ENCODE measurements at places on chromosomes 2 and 18. TPM values are rescaled to one million over a fixed set of nuclear protein-coding genes. Genes with fewer than 3 reads are reported as not detected.

Gene DUSP19
- 1.1 TPM for polyA plus RNA-seq

DNA sequence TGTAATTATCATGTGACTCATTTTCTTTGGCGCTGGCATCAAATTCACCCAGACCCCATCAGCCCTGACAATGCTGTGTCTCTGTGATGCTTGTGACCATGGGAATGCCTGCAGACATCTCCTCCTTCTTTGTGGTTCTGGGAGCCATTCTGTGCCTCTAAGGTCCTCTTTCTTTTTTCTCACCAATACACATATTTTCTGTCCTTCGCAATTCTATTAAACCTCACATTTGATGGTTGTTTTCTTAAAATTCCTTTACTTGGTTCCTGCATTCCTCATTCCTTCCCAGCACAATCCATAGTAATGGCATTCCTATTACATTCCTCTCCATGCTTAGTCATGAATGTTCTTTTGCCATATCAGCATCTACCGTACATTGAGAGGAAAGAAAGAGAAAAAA is 375.3 kb downstream of the PIK3C3 start:
- DNase-seq, result no peak
- H3K4me1 ChIP-seq, result no peaks in the 10 kb centered on the region
- no peaks in the 10 kb centered on the region for H3K36me3 ChIP-seq
- no peaks in the 10 kb centered on the region for H3K27me3 ChIP-seq
- H3K27ac ChIP-seq, result no peak overlapping the region
- no peak overlapping the region for H3K4me3 ChIP-seq

DNA sequence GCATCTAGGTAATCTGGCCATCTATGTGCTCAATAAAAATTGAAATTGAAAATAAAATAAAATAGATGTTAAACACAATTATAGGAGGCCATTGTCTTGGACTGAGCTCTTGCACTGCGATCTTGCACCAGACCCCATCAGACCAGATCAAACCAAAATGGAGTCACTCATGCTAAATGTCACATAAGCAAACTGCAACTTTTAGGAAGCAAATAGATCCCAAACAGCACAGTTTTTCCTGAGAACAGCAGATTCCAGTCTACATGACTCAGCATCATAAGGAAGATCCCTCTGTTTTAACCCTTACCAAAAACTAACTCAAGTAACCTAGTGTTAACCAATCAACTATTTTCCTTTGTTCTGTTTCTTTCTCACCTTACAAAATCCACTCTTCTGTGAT is 57.7 kb upstream of the LRP1B start:
- H3K27me3 ChIP-seq, result no peaks in the 10 kb centered on the region
- peaks cover 21% of the 10 kb centered on the region for H3K4me1 ChIP-seq
- no peaks in the 10 kb centered on the region for H3K36me3 ChIP-seq
- no peak overlapping the region for H3K4me3 ChIP-seq
- peak; percentile 5 for DNase-seq

DNA sequence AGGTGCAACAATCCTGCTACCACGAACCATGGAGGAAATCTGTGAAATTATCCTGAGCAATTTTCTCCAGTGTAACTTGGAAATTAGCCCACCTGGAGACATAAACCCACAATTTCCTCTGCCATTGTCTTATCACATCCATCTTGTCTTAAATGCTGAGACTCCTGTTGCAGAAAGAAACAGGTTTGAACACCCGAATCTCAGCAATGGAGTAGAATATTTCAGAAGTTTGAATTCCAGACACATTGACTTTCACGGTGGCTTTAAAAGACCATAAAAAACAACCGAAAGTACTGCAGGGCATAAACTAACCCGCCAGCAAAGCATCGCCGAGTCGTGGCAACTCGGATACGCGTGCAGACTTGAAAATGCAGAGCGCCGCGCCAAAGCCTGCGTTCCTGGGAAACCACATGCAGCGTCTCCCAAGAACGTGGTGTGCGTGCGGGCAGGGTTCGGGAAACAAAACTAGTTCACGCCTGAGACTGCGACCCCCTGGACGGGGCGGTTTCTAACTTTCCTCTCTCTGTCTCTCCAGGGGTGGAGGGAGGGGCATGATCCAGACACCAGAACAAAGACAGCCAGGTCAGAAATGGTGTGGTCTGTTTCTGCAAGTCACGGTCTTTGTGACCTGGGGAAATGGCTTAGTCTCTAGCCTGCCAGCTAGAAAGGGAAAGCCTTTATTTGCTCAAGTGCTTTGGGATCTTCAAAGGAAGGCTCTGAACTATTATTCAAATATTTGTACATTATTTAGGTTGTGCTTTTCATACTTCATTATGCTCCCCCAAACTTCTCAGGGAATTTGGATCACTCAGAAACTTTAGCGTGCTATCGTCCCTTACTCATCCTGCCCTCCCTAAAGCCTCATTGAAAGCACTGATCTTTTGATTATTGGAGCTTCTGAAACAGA is 26.9 kb upstream of the KCTD1 start:
- peaks cover 21% of the 10 kb centered on the region for H3K27me3 ChIP-seq
- DNase-seq, result peak; percentile 79
- peaks cover 7% of the 10 kb centered on the region for H3K4me1 ChIP-seq
- peak overlapping the region; percentile 66 for H3K4me3 ChIP-seq

Gene IGFBP5
- 37.9 TPM for polyA plus RNA-seq

DNA sequence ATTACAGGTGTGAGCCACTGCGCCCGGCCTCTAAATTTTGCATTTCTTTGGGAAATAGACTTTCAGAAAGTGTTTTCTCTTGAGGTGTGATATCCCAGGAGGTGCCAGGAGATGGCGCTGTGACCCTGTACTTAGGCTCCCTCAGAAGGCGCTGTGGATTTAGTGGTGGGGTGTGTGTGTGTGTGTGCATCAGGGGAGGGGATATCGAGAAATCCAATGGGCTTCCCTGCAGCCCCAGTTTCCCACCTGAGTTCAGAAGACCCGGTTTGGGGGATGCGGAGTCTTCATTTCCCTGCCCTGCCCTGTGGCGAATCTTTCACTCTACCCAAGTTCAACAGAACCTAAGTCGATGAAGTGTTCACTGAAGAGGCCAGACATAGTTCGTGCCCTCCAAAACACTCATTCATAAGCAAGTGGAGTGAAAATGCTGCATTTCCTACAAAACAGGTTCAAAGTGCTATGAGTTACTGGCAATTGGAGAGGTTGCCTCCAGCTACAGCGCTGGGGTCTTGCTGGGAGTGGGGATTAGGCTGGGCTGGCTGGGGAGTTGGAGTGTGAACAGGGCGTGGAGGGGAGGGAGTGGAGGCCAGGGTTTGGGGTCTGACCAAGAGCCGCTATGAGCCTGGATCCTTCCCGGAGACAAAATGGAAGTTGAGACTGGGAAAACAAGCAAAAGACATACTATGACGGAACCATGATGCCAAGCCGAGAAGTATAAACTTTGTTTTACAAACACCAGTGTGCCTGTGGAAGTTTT is 6.5 kb upstream of the WNT6 start:
- peaks cover 7% of the 10 kb centered on the region for H3K27me3 ChIP-seq
- DNase-seq, result peak; percentile 69
- H3K4me1 ChIP-seq, result no peaks in the 10 kb centered on the region
- H3K27ac ChIP-seq, result no peak overlapping the region
- no peaks in the 10 kb centered on the region for H3K36me3 ChIP-seq

GRCh38 chr2:216555274-216555673 is 56.6 kb downstream of the RPL37A start:
- H3K36me3 ChIP-seq, result no peaks in the 10 kb centered on the region
- H3K4me3 ChIP-seq, result no peak overlapping the region
- H3K4me1 ChIP-seq, result peaks cover 69% of the 10 kb centered on the region

DNA sequence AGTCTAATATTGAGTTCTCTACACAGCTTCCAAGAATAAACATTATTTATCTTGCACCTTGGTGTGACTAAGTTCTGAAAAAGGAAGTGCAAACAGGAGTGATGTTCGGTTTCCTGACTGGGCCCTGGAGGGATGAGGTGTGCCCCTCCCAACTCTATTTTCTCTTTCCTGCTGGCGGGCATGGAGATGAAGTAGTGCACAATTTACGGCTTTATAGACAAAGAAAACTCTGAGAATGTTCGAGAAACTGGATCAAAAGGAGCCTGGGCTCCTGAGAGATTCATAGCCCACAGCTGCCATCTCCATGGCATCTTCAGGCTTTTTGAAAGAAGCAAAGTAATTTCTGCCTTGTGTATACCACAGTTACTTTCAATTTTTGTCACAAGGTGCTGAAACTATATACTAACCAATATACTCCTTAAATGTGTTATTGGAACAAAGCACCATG is 22.3 kb downstream of the LRATD1 start:
- H3K4me3 ChIP-seq, result no peak overlapping the region
- H3K27me3 ChIP-seq, result no peaks in the 10 kb centered on the region
- DNase-seq, result no peak
- H3K4me1 ChIP-seq, result no peaks in the 10 kb centered on the region
- no peak overlapping the region for H3K27ac ChIP-seq

- peak; percentile 65 for DNase-seq
- H3K27me3 ChIP-seq, result no peaks in the 10 kb centered on the region
- peaks cover 16% of the 10 kb centered on the region for H3K36me3 ChIP-seq
- H3K27ac ChIP-seq, result no peak overlapping the region
- H3K4me1 ChIP-seq, result no peaks in the 10 kb centered on the region
These were observed 82.7 kb downstream of the ORC4 start for GRCh38 chr2:147937744-147938349.

- peaks cover 30% of the 10 kb centered on the region for H3K4me1 ChIP-seq
- H3K36me3 ChIP-seq, result peaks cover 43% of the 10 kb centered on the region
- no peaks in the 10 kb centered on the region for H3K27me3 ChIP-seq
- DNase-seq, result peak; percentile 63
- no peak overlapping the region for H3K4me3 ChIP-seq
These were observed 41.0 kb downstream of the TMEM87B start for GRCh38 chr2:112096098-112096497.

DNA sequence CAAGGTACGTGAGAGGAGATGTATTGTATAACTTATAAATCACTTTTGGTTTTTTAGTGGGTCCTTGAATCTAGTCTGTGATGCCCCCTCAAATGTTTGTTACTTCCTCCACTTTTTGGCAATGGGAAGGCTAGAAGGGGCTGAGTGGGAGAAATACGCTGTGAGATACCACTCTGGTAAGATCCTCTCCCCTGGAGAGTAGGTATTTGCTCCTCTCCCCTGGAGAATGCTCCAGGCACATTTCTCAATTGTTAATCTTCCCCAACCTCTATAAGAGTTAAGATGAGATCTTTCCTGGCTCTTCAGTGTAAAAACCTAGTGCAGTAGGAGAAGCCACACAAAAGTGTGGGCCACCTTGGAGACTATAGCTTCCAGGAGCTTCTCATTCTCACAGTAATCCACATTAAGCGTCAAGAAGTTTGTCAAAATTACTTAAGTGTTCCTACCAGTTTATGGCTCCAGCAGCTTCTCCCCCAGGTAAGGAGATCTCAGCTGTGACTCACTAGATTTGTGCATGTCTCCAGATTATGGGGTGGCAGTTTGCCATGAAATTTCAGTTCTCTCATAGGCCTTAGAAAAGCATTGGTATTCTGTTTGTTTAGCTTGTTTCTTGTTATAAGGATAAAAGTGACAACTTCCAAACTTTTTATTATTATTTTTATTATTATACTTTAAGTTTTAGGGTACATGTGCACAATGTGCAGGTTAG is 182.6 kb downstream of the FSIP2 start:
- no peaks in the 10 kb centered on the region for H3K36me3 ChIP-seq
- no peaks in the 10 kb centered on the region for H3K4me1 ChIP-seq
- no peak for DNase-seq
- no peak overlapping the region for H3K4me3 ChIP-seq
- H3K27ac ChIP-seq, result no peak overlapping the region

DNA sequence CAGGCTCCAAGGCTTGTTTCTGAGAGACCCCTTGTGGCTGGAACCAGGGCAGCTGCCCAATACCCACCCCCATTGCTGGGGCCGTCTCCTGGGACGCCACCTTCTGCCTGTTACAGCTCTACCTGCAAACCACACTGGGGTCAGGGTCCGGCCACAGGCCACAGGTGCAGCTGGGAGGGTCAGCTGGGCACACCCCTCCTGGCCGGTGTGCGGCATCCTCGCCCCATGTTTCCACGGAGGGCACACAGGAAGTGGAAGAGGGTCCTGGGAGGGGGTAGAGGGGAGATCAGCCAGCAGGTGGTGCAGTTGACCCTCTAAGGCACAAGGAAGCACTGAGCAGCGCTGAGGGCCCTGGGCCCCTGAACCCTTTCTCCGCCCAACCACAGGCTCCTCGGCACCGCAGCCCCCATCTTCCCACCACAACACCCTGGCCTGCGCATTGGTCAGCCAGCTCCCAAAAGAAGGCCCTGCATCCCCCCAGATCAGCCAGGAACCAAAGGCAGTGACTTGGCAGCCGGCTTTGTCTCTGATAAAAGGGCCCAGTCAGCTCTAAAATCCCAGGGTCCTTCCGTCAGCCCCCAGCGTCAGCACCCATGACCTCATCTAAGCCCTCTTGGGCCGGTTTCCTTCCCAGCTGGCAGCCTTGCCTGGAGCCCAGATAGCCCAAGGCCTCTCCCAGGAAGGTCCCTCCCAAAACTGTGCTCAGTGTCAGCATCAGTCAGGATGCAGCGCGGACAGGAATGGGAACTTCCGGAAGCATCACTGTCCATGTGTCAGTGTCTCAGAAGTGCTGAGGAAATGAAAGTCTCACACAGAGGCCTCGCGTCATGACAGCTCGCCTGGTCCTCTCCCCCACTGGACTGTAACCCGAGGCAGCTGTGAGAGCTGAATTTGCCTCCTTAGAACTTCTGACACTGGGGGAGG is 1.7 kb downstream of the ERFE start:
- H3K36me3 ChIP-seq, result no peaks in the 10 kb centered on the region
- no peaks in the 10 kb centered on the region for H3K4me1 ChIP-seq
- DNase-seq, result no peak
- H3K4me3 ChIP-seq, result no peak overlapping the region
- H3K27ac ChIP-seq, result no peak overlapping the region

Gene FBXO15
- polyA plus RNA-seq, result 0.54 TPM

DNA sequence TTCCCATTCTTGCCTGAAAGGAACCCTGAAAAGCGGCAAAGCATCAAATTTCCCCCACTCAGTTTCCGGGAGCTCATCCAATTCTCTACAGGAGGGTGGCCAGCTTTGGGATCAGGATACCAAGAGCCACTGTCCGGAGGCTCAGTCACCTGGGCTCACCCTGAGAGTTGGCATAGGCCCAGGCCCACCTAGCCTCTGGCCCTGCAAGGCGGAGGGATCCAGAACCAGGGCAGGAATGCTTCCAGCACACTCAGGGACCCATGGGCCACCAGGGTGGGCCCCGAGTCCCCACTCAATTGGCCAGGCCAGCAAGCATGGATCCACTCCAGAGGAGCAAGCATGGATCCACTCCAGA is 432.9 kb upstream of the MYT1L start:
- no peak overlapping the region for H3K4me3 ChIP-seq
- H3K4me1 ChIP-seq, result no peaks in the 10 kb centered on the region
- DNase-seq, result no peak
- H3K27me3 ChIP-seq, result no peaks in the 10 kb centered on the region

Measured in GM23248 (cell line).